ENCODE measurements at places on chromosomes 4 and X. TPM values are rescaled to one million over a fixed set of nuclear protein-coding genes. Genes with fewer than 3 reads are reported as not detected.

- H3K4me1 ChIP-seq = peaks cover 17% of the 10 kb centered on the region
- H3K27me3 ChIP-seq = no peaks in the 10 kb centered on the region
- DNase-seq = peak; percentile 93
- H3K27ac ChIP-seq = peak overlapping the region; percentile 55
- H3K36me3 ChIP-seq = no peaks in the 10 kb centered on the region
Measured at GRCh38 chr4:25440478-25441030, 63.5 kb downstream of the ANAPC4 start.

DNA sequence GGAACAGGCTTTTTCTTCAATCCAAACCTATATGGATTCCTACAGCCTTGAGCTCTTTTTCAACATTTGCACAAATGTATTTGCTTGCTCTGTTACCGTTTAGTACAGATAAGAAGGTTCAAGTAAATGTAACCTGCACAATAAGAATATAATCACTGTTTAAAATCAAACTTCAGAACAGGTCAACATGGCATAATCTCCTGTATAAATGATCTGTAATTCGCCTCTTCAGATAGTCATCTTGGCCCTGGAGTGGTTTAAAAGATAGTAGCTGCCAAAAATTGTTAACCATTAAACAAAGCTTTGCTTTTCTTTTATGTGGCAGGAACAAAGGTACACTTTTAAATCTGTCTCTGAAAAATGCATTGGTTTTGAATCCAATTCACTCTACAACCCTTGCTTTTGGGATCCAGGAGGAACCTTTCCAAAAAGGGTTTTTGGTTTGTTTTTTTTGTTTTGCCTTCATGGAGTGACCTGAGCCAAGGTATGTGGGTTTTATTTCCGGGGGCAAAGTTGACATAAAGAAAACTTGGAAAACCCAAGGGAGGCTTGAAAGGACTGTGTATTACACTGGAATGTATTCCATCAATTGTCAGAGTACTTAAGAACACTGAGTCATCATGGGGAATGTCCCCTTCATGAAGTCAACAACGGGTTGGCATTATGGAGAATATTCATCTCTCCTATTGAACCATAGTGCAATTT is 210.4 kb upstream of the HCCS start:
- H3K36me3 ChIP-seq = no peaks in the 10 kb centered on the region
- no peak for DNase-seq
- H3K4me3 ChIP-seq = no peak overlapping the region

PITX2 gene
- 0.93 TPM for total RNA-seq

NEIL3 gene
- total RNA-seq = 2.0 TPM

PRPS1 gene
- total RNA-seq = 39.3 TPM

JAKMIP1 gene
- 18.1 TPM for total RNA-seq
